ENCODE measurements at places on chromosomes 6 and 20.

DNA sequence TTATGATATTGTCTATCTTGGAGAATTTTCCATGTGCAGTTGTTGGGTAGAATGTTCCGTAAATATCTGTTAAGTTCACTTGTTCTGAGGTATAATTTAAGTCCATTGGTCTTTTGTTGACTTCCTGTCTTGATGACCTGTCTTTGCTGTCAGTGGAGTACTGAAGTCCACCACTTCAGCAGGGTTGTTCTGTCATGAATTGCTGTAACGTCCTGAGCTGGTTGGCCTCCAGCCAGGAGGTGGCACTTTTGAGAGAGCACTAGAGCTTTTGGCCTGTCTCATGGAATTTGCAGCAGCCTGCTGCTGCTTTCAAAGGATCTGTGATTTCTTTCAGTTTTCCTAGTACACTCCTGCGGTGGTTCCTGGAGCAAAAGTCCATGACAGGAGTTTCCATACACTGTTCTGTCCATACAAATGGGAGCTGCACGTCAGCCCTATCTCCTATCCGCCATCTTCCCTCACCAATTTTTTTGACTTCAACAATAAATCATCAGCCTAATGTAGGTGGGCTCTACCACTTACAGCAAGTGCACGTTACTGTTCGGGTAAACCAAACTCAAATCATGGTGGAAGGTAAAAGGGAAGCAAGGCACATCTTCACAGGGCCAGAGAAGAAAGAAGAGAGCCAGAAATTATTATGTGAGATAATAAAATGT is 46.9 kb upstream of the TRERF1 start:
- no peak for DNase-seq

DNA sequence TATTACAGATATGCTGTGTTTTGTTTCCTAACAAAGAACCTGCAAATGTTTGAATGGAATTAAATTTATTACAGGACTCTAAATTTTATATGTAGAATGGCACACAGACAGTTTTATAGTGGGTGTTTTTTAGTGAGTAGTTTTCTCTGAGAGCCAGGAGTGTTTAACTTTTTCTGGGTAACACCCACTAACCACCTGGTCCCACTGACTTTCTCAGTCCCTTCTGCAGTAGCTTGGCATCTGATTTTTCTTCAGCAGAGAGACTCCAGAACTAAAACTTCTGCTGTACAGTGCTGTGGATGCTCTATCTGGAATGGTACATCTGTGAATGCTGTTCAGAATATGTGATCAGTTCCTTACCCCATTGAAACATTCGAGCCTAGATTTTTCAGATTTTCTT is 6.3 kb downstream of the YWHAB start:
- no peak for DNase-seq

- DNase-seq = peak; percentile 31
These were observed 155.8 kb downstream of the MBOAT1 start for GRCh38 chr6:20056350-20056992.

DNA sequence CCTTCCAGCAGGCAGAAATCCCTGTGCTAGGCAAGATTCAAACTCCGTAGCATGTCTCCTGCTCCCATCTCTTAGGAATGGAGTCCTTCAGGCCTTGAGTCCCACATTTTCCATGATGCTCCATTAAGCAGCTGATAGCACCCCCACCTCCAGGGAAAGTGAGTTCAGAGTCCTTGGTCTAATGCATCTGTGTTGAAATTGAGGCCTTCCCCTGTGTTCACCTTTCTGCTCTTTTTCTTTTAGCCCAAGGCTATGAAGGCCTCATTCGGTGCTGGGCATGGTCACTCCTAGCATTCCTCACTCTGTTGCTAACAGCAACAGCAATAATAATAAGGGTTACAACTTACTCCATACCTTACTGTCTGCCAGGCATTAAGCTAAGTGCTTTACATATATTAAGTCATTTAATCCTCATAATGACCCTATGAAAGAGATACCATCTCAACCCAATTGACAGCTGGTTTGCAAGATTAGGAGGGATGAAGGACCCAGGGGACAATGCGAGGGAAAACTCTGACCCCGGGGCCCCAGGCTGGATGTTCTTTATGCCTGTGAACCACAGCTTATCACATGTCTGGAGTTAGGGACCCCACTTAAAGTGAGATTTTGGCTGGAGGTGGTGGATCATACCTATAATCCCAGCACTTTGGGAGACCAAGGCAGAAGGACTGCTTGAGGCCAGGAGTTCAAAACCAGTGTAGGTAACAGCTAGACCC is 17.5 kb upstream of the PANK2 start:
- no peak for DNase-seq

DNA sequence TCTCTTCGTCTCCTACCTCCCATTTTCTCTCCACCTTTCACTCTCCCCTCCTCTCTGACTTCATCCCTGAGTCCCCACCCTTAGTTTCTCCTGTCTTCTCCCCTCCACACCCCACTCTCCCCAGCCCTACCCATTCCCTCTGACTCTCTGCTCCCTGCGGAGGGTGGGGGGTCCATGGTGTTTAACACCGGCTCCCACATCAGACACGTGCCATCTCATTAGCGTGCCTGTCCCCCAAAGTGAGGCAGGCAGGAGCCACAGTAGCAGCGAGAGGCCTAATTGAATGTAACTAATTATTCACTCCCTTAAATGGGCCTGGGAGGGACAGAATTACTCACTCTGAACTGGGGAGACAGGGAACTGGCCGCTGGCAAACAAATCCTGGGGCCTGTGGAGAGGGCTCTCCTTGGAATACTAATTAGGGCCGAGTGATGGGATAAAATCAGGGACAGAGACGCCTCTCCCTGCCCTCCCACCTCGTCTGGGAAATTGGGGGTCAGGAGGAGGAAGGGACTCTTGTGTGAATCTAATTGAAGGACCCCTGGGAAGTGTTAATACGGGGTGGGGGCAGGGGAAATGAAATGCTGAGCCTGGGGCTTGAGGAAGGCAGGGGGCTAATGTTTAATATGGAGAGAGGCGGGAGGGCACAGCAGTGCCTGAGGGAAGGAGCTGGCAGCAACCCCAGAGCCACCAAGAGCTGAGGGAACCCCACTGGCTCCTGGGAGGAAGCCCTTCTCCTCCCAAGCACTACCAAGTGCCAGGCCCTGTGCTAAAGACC is 17.9 kb downstream of the CD40 start:
- DNase-seq = no peak

DNA sequence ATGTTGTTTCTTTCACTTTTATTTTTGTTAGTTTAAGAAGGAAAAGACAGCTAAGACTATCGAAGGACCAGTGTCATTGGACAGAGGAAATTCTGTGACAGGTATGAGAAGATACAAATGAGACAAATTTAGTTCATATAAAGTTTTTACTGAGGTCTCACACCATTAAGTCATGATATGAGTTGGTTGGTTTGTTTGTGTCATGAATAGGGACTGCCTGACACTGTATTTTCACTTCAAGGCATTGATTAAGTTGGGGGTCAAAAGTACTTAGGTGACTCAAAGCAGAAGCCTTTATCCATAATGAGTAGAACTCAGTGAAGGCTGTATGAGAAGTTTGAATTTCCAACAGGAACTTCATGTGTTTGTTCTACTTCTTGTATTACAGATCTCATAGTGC is 21.3 kb upstream of the HIVEP2 start:
- DNase-seq = no peak

GRCh38 chr20:64062596-64063388 is at the start of gene TCEA2:
Gene TCEA2, plus strand, starts transcription at chr20:64063198. Its CDS starts 115 bp downstream, at chr20:64063313.
- peak; percentile 92 for DNase-seq

GRCh38 chr20:62368976-62369814 is 2.1 kb upstream of the LAMA5 start:
- no peak for DNase-seq

GRCh38 chr6:27617700-27618689 is 145.1 kb upstream of the ZNF184 start:
- DNase-seq = no peak

- DNase-seq = no peak
These were observed 14.5 kb downstream of the STX16 start for GRCh38 chr20:58665606-58666005.

GRCh38 chr6:148226284-148226683 is 116.4 kb upstream of the SASH1 start:
- DNase-seq = no peak

DNA sequence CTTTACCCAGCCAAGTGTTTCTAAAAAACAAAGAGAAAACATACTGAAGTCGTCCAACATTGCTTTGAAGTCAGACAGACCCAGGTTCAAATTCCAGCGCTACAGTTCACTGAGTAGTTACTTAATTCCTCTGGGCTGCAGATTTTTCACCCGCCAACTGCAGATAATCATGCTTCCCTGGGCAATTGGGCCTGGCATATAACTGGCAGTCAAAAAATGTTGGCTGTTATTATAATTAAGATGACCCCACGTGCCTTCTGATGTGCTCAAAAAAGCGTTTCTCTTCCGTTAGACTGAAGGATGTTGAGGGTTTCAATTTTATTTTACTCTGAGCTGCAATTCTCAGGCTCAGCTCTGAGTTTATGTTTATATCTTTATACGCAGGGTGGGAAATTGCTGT is 156.1 kb upstream of the CITED2 start:
- DNase-seq = no peak

All from NCI-H460 (cell line).